Vagina (tissue), 2 donors: ENCODE measurements at places on chromosomes 13 and 19.
A peak's percentile ranks its signal among the peaks of the same experiment; 100 is the strongest.

- H3K4me1 ChIP-seq: no peaks in the 10 kb centered on the region
- no peak overlapping the region for H3K27ac ChIP-seq
- DNase-seq: no peak
- no peaks in the 10 kb centered on the region for H3K27me3 ChIP-seq
- H3K4me3 ChIP-seq: no peak overlapping the region
These were observed 28.5 kb downstream of the FBN3 start for GRCh38 chr19:8120636-8121480.

GRCh38 chr19:47158367-47158791 lies 27.7 kb downstream of the SAE1 start:
- peak overlapping the region; percentile 59 for H3K27ac ChIP-seq
- no peaks in the 10 kb centered on the region for H3K27me3 ChIP-seq
- H3K4me1 ChIP-seq: peaks cover 54% of the 10 kb centered on the region
- H3K36me3 ChIP-seq: peaks cover 22% of the 10 kb centered on the region

DNA sequence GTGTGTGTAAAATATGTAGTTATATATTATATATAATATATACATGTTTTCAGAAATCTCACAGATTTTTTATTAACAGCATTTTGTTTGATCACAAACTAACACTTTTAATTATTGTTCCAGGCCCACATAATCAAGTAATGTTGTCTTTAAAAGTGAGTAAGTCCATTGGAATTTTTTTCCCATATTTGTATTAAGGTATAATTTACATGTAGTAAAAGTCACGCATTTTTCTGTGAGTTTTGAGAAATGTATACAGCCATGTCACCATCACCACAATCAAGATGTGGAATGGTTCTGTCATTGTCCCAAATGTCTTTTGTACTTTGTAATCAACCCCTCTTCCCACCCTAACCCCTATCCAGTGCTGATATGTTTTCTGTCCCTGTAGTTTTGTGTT lies 120.0 kb upstream of the RFC3 start:
- H3K4me1 ChIP-seq: no peaks in the 10 kb centered on the region
- DNase-seq: no peak
- H3K4me3 ChIP-seq: no peak overlapping the region
- H3K27me3 ChIP-seq: no peaks in the 10 kb centered on the region
- no peaks in the 10 kb centered on the region for H3K36me3 ChIP-seq

GRCh38 chr13:51202477-51203046 lies 19.6 kb upstream of the FAM124A start:
- no peak for DNase-seq
- H3K27me3 ChIP-seq: no peaks in the 10 kb centered on the region
- H3K4me1 ChIP-seq: no peaks in the 10 kb centered on the region
- no peak overlapping the region for H3K4me3 ChIP-seq
- H3K36me3 ChIP-seq: no peaks in the 10 kb centered on the region

DNA sequence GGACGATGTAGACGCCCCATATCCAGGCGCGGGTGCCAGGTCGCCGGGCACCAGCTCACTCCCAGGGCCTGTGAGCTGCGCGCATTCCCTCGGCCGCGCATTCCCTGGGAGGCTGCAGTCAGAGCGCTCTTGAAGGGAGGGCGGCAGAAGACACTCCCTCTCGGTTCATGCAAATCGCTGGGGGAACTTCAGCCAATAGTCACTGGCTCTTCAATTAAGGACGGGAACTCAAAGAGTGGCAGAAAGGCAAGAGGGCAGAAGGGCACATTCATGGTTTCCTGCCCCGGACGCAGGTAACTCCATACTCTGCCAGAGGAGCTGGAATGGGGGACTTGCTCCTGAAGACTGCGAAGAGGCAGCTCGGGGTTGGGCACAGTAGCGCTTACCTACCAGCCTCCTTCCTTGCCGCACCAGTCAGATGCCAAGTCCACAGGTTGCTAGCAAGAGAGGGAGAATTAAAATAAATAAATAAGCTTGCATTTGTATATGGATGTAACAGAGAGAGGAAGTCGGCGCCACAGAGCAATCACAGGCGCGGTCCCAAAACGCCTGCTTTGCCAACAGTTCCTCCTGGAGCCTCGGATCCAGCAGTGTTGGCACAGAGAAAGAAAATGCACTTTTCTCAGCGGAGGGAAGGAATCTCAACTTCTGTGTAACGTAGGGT lies 459 bp downstream of the PCDH20 start:
- peak overlapping the region; percentile 27 for H3K4me3 ChIP-seq
- H3K4me1 ChIP-seq: peaks cover 11% of the 10 kb centered on the region
- no peaks in the 10 kb centered on the region for H3K36me3 ChIP-seq

GRCh38 chr13:22800526-22801401 lies 380.0 kb upstream of the SGCG start:
- H3K36me3 ChIP-seq: no peaks in the 10 kb centered on the region
- no peak overlapping the region for H3K4me3 ChIP-seq
- no peaks in the 10 kb centered on the region for H3K27me3 ChIP-seq

GRCh38 chr13:90302107-90302506 lies 1045.4 kb upstream of the MIR17HG start:
- H3K4me3 ChIP-seq: no peak overlapping the region
- H3K4me1 ChIP-seq: no peaks in the 10 kb centered on the region
- no peaks in the 10 kb centered on the region for H3K27me3 ChIP-seq
- H3K27ac ChIP-seq: no peak overlapping the region

DNA sequence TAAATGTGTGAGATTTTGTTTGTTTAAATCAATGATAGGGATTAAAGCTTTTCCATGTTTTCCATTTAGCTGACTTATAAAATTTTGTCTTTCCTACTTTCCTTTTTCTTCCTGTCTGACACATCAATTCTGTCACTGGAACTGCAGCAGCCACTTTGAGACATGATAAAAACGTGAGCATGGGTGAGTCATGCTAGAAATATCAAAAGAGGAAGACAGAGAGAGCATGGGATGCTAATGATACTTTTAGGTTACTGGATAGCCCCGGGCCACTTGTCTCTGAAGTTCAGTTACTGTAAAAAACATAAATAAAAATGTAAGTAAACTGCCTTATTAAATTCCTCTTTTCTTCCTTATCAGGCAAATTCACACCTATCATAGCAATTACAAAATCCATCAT lies 1332.0 kb upstream of the PCDH20 start:
- DNase-seq: no peak
- no peak overlapping the region for H3K4me3 ChIP-seq

GRCh38 chr19:44955505-44956439 lies 592 bp downstream of the CLPTM1 start:
- H3K4me3 ChIP-seq: peak overlapping the region; percentile 93
- no peaks in the 10 kb centered on the region for H3K27me3 ChIP-seq
- H3K4me1 ChIP-seq: peaks cover 73% of the 10 kb centered on the region
- H3K36me3 ChIP-seq: no peaks in the 10 kb centered on the region
- H3K27ac ChIP-seq: peak overlapping the region; percentile 83

- H3K36me3 ChIP-seq: peaks cover 63% of the 10 kb centered on the region
- no peak for DNase-seq
- H3K27me3 ChIP-seq: no peaks in the 10 kb centered on the region
- H3K4me3 ChIP-seq: no peak overlapping the region
These were observed 10.4 kb downstream of the MAP2K2 start for GRCh38 chr19:4113398-4114088.

DNA sequence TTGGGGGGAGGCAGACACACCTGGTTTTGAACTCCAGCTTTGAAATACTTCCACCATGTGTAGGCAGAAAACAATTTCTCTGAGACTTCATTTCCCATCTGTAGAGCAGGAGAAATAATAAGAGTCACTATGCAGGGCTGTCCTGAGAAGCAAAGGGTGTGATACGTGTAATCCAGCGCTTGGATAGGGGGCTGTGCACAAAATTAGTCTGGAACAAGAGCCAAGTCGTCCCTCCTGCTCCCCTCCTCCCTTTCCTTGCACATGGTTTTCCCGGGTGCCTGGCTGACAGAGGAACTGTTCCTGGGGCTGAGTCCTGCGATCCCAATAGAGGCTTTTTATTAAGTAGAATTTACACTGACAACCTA lies 29.6 kb upstream of the UBE2L5 start:
- no peaks in the 10 kb centered on the region for H3K36me3 ChIP-seq
- no peak overlapping the region for H3K27ac ChIP-seq
- DNase-seq: no peak
- H3K4me3 ChIP-seq: no peak overlapping the region
